HuH-7.5 (cell line): ENCODE measurements at places on chromosomes 6 and 20.

DNA sequence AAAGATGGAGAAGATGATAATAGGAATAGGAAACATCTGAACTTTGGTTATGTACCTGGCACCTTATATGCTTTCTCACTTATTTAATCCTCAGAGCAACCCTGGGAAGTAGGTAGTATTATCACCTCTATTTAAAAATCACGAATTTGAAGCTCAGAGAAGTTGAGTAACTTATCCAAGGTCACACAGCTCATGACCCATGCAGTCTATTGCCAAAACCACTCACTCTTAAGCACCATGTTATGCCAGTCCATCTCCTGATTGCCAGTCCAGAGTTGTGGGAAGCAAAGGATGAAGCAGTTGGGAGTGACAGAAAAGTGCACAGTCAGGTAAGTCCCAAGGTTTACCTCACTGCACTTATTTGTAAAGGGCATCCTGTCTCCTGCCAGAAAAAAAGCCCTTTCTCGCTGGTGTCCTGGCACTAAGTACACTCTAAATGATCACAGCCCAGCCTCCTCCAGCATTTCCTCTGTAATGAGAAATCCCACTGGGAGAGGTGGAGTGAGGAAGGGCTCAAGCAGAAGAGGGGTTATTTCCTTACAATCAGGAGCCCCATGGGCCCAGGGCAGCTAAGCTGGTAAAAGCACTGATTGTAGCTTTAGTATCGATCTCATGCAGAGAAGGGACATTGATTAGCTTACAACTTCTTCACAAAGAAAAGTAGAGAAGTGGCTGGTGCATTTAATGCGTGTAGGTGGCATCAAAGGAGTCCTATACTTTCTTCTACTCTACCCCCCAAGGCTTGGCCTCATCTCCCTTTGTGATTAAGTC lies 21.3 kb upstream of the SCGN start:
- DNase-seq, result no peak

GRCh38 chr20:56810141-56810540 lies 181.0 kb downstream of the TFAP2C start:
- no peak for DNase-seq

DNA sequence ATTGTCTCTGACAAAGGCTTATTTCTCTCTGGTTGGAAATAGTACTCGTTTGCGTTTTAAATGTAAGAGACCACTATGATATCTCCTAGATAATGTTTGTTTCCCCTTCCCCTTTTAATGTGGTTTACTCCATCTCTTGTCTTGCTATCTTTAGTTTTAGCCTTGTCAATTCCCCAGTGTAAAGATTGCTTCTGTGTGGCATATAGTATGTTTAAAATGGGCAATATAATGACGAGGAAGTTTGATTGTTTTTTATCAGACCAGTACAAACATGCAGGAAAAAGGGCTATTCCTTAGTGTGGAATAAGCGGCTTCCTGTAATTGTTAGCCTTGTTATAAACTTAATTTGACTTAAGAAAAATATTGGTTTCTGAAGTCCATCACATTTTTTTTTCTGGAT lies 3.1 kb downstream of the QKI start:
- no peak for DNase-seq

DNA sequence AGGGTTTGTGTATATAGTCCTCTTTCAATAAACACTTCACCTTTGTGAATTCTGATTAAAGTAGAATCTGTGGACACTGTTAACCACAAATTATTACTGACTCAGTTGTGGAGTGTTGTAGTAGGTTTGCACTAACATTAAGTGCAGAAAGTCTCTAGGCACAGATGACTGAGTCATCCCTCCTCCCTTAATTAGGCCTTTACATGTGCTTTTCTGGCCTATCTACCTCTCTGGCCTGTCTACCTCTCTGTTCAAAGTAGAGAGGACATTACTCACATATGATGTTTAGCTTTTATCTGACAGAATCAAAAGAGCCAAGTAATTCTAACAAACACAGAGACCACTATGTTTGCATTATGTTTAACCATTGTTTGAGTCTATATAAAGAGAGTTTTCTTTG lies 783.0 kb downstream of the TENT5A start:
- no peak for DNase-seq
